ENCODE measurements at places on chromosomes 3 and 15.

DNA sequence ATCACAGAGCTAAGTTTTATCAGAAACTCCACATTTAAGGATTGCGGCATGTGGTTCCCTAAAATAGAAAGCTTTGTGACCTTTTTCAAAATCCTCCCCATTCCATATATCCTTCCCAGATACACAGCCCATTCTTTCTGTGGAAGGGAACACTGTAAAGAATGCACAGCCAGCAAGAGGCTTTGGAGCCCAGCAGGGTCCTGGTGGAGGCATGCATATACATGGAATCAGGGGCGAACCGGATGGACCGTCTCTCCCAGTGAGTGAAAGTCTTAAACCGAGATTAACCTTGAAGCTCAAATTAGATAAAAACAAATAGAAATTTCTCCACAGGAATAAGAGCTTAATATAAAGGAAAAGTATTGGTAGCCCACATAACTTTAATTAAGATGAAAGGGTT, 436.2 kb upstream of the MDFIC2 start:
- no peak for DNase-seq

DNA sequence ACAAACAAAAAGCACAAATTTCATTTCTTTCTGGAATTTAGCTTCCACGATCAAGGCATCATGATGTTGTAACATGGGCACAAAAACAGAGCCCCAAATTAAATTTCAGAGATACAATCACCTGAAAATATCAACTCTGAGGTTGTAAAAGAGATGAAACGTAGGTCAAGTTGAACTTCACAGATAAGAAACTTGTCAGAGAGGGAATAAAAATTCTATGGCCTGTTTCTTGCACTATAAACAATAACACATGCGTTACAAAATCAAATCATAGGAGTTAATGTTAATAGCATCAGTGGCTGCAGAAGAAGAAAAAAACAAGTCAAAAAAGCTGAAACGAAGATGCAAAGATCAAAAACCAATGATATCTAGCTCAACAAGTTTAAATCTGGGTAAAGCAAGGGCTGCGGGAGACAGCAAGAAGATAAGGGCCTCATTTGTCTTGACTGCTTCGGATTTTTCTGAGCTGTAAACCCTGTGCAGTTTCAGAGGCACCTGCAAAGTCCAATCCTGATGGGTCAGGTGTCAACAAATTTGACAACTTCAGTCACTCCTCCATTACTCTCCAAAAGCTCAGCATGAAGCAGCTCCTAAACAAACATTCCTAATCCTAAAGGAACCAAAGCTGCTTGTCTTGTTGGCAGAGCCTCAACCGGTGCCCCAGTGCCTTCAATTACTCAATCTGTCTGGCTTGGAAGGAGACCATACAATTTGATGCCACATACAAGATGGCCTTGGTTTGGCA, 219.8 kb downstream of the STT3B start:
- DNase-seq, result no peak

- DNase-seq, result no peak
Observed at GRCh38 chr15:49721091-49721490, 100.2 kb downstream of the DTWD1 start.

DNA sequence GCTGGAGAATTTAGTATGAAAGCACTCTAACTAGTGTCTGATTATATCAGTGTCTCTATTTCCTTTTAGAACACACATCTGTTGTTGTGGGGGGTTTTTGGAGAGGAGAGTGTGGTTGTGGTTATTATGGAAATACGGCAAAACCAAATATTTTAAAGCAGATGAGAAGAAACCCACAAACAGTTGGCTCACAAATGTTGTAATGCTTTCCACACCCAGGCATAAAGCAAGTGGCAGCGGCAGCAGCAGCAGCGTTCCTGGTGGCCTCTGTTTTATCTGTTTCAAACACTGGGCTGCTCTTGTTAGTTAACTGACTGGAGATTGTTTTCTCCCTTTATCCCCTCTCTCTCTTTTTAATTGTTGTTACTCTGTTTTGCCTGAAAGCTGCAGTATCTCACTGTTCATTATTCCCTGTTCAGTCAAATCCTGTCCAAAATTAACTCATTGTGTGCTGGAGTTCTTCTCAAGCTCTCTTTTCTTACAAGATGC, 1045.5 kb upstream of the NR2F2 start:
- DNase-seq, result no peak

- DNase-seq, result no peak
Observed at GRCh38 chr3:45807133-45807532, 10.8 kb upstream of the SLC6A20 start.

DNA sequence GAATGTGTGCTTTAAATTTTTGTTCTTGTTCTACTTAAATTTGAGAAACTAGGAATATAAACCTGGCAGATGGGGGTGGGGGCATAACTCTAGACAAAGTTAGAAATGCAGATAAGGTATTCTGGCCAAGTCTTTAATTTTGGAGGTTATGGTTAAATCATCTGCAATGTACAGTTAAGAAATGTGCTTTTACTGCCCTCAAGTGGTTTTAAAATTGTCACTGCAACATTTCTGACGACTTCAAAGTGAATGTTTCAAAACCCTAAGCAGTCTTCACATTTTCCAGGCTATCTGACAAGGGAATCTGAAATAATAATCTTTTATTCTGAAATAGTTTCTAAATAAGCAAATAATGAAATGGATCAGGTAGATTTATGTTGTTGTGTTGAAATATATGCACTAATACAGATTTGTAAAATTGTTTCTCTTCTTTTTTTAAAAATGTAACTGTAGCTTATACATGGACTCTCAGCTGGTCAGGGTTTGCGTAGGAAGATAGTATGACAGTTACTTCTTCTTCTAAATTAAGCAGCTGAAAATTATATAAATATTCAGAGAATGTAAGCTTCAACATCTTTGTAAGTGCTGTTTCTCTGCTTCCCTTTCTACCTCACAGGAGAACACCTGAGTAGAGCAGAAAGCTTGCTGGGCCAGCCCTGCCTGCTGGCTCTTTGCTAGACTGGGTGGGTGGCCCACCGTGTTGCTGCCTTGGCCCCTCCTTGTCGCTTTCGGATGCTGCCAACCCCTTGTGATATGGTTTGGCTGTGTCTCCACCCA, 45.0 kb downstream of the SUCNR1 start:
- no peak for DNase-seq

DNA sequence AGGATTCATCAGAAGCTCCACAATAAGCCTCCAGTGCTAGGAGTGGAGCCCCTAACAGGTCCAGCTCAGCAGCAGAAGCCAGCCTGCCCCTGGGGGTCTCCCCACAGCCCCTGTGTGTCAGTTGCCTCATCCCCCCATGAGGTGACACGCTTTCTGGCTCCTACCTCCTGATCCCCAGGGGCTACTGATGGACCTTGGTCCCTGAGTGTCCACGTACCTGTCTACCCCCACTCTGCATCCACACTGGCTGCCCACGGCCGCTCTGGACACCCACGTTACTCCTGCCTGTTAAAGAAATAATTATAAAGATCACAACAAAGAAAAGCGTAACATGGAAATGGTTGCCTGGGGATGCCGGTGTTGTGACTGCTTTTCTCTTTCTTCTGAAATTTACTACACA, 143.1 kb downstream of the CHSY1 start:
- no peak for DNase-seq

GRCh38 chr15:72197460-72198355, at the start of gene GRAMD2A:
TSS of gene GRAMD2A (minus strand) at chr15:72197787.
- DNase-seq, result no peak

DNA sequence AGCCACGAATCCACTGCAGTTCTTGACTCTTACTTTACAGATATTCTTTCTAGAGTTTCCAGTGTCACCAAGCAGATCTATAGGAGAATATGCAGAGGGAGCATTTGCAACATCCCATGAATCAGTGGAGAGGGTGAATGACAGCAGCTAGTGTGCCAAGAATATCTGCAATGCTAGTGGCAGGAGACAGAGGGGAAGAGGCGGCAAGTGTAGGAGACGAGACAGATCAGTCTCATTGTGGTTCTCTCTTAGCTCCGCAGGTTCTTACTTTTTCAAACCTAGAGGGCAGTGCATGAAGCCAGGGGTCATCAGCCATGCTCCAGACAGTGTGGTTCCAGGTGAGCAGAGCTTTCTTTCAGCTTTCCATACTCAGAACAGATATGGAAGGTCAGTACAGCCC, 744 bp downstream of the ZNF619 start:
- DNase-seq, result no peak

- peak; percentile 20 for DNase-seq
Observed at GRCh38 chr3:10419637-10420232, 85.7 kb downstream of the ATP2B2 start.

DNA sequence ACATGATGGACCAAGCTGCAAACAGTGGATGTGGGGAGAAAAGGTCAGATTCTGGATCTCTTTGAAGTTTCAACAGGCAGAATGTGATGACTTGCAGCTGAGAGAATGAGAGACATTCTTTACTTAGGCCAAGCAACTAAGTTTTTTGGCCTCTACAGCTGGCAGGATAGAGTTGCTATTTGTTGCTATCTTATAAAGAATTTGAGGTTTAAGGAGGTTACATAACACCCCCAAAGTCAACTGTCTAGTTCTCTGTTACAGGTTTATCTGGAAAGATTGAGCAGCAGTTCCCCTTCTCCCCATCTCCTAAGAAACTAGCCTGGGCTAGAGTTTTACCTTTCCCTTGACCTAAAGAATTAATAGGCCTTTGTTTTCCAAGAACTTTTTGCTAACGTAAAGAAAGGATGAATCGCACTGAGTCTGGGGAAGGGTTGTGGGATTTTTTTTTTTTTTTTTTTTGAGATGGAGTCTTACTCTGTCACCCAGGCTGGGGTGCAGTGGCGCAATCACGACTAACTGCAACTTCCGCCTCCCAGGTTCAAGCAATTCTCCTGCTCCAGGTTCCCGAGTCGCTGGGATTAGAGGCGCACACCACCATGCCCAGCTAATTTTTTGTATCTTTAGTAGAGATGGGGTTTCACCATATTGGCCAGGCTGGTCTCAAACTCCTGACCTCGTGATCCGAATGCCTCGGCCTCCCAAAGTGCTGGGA, 26.6 kb upstream of the SLMAP start:
- no peak for DNase-seq

DNA sequence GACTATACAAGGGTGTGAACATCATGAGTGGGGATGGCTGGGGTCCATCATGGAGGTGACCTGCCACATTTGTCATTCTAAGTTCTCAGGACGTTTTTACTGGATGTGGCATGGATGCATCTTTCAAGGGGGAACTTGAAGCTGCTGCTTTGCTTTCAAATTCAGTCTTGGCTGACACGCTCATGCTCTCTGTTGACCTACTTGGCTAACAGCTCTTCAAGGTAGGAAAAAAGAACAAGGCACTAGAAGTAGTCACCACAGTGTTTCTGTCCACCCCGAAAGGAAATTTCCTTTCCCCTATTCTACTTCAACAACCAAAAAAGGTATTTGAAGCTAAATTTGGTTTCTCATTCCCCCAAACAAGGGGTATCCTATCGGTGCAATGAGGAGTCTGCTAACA, 15.0 kb downstream of the STIMATE start:
- no peak for DNase-seq

DNA sequence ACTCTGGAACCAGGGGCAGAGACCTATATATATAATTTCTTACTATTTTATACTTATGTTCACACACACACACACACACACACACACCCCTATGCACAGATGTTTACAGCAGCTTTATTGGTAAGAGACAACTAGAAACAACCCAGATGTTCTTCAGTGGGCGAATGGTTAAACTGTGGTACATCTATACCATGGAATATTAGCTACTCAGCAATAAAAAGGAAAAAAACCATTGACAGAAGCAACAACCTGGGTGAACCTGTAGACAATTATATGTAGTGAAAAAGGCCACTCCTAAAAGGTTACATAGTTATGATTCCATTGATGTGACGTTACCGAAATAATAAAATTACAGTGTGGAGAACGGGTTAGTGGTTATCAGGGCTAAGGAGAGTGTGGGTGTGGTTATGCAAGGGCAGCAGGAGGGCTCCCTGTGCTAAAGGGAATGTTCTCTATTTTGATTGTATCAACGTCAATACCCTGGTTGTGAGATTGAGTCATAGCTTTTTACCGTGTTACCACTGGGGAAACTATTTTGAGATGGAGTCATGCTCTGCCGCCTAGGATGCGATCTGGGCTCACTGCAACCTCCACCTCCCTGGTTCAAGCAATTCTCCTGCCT, 85.5 kb downstream of the FLNB start:
- DNase-seq, result no peak

- no peak for DNase-seq
Observed at GRCh38 chr3:104987859-104988258, 378.9 kb upstream of the ALCAM start.

Data from stimulated activated CD4-positive, alpha-beta T cell treated with anti-CD3 and anti-CD28 coated beads, TNF-alpha, amount 100 ng/mL, for 1 hour (primary cell).